Esophagus squamous epithelium (tissue), 5 donors: ENCODE measurements at places on chromosomes 13 and 19. TPM values are rescaled to one million over a fixed set of nuclear protein-coding genes. Genes with fewer than 3 reads are reported as not detected.

The PDE4A gene
- total RNA-seq, result 1.7 TPM

The NAA16 gene
- total RNA-seq, result 8.1 TPM

The KDELR1 gene
- 65.5 TPM for total RNA-seq

The UBE2L5 gene
- total RNA-seq, result not detected

The CFAP97D2 gene
- not detected for total RNA-seq

The FUT2 gene
- total RNA-seq, result 34.8 TPM

The ZNF470 gene
- 1.6 TPM for total RNA-seq

The FGF21 gene
- total RNA-seq, result not detected

The S1PR5 gene
- 27.2 TPM for total RNA-seq

The MCEMP1 gene
- not detected for total RNA-seq

The GNG7 gene
- total RNA-seq, result 0.57 TPM

The LILRB2 gene
- total RNA-seq, result 1.0 TPM

The VSTM1 gene
- total RNA-seq, result not detected

The SMIM24 gene
- total RNA-seq, result not detected

The ANKLE1 gene
- total RNA-seq, result not detected

The WDR88 gene
- total RNA-seq, result not detected

The SHFL gene
- 23.7 TPM for total RNA-seq

The ZNF296 gene
- 17.7 TPM for total RNA-seq

The PPP2R1A gene
- total RNA-seq, result 160 TPM

The MEGF8 gene
- total RNA-seq, result 10.5 TPM

The APOE gene
- 8.9 TPM for total RNA-seq

The ATP4A gene
- 0.18 TPM for total RNA-seq

The KLF12 gene
- 4.0 TPM for total RNA-seq

The PLA2G4C gene
- total RNA-seq, result 4.0 TPM

The ATXN8OS gene
- total RNA-seq, result not detected

The KCNN4 gene
- total RNA-seq, result 6.5 TPM

The PSG1 gene
- total RNA-seq, result not detected

The ZNF491 gene
- total RNA-seq, result 0.13 TPM

The LGALS16 gene
- total RNA-seq, result not detected

The RASL11A gene
- total RNA-seq, result 4.4 TPM

The CD70 gene
- total RNA-seq, result 4.0 TPM

The PARP4 gene
- 67.6 TPM for total RNA-seq

The CPB2 gene
- not detected for total RNA-seq

The TBC1D4 gene
- total RNA-seq, result 20.8 TPM

The SHISA2 gene
- total RNA-seq, result not detected

The IZUMO2 gene
- total RNA-seq, result not detected

The CPAMD8 gene
- total RNA-seq, result 1.3 TPM

The ZNF548 gene
- total RNA-seq, result 7.7 TPM

The ERICH6B gene
- not detected for total RNA-seq

The PSG7 gene
- total RNA-seq, result not detected

The CEACAM3 gene
- total RNA-seq, result 1.3 TPM
